ENCODE measurements at places on chromosomes 3 and 15. TPM values are rescaled to one million over a fixed set of nuclear protein-coding genes. Genes with fewer than 3 reads are reported as not detected.

- no peak for DNase-seq
These were observed 29.3 kb downstream of the ZNF710 start for GRCh38 chr15:90030376-90030775.

DNA sequence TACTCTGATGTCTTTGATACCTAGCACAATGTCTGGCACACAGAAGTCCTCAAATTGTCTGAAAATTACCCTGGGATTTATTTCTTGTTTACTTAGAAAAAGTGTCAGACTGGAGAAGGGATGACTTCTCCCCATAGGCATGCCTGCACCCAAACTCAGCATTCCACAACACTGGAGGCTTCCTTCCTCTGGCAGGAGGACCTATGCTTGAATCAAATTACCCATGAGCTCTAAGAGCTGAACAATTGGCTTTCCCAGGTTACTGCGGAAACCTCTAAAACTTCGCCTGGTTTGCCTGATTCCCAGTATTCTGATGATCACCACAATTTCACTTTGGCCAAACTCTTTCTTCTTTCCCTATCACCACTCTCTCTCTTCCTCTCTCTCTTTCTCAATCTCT is 217.4 kb downstream of the DIPK2A start:
- no peak for DNase-seq

DNA sequence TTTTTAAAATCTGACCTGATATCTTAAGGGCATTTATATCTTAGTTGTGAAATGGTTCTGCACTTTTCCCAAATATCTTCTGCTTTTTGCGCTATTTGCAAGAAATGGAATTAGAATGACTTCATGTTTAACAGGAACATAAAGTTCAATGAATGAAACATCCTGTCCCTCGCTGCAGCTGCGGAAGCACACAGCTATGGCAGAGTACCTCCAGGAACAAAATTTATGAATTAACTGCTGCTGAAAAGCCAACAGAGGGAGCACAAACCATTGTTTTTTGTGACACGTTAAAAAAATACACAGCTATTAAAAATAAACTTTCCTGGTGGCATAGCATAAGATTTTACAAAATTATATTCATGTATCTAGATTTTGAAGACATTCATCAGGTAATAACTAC is 404.4 kb upstream of the MDFIC2 start:
- DNase-seq = no peak

GRCh38 chr15:80856400-80856799 is 77.2 kb downstream of the CEMIP start:
- DNase-seq = no peak

DNA sequence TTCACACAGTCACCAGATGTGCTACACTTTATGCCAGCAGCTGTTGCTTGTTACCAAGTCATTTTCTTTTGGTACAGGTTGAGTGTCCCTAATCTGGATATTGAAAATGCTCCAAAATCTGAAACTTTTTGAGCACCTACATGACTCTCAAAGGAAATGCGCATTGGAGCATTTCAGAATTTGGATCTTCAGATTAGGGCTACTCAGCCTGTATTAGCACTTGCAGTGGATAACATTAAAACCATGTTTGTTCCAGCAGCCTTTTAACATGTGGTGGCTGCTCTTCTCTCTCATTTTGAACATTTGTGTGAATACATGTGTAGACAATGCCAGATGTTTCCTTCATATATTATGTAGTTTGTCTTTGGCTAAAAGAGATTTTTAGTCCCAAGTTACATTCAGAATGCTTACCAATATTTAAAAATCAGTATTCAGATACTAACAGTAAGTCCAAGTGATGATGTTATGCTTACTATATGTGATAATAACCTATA is 230.9 kb upstream of the UBE2E1 start:
- no peak for DNase-seq

DNA sequence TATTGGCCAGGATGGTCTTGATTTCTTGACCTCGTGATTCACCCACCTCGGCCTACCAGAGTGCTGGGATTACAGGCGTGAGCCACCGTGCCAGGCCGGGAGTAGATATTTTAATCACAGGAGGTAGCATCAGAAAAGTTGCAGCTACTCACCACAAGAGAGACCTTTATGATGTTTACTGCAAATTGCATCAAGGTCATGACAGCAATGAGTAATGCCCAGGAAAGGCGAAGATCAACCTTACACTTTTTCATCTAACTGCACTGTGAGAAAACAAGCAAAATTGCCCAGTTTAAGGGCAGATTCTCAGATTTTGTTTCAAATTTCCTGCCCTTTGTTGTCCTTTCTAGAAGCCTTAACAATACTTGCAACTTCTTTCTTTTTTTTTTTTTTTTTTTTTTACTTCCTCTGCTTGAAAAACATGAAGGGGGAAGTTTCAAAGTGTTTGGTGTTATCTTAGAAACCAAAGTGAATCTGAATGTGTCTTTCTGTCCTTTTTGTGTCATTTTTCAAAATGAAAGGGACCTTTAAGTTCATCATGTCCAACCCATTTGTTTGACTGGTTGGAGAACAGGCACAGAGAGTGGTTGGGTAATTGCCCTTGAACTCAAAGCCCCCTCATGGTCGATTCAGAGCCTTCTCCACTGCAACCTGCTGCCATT is 25.0 kb downstream of the TGFBR2 start:
- DNase-seq = no peak

- DNase-seq = no peak
These were observed 170.4 kb upstream of the LPP start for GRCh38 chr3:187983484-187984124.

GRCh38 chr3:151276038-151276686 is 2.2 kb downstream of the P2RY14 start:
- no peak for DNase-seq

DNA sequence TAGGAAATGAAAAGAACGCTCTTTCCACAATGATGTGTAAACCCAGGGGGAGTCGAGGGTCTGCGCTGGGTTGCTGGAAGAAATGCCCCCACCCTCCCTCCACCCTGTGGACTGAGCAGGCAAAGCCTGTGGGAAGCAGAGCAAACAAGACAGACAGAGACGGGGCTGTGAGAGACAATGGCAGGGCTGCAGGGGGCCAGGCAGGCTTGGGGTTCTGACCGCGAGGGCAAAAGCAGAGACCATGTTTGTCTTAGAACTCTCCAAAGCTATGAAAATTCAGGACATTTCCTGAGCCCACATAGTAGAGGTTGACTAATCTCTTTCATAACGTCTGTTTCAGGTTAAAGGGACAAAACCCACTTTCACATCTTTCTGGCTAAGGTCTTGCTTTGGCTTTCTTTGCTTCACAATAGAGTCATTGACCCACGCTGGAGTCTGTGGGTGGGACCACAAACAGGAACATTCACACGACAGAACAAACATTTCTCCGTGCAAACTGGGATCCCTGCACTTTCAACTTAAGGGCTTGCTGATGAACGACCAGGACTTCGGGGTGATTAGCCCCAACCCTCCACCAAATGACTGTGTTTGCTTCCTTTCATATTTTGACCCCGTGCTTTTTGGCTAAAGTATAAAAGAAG is 156.0 kb upstream of the TPM1 start:
- no peak for DNase-seq

GRCh38 chr3:188580659-188581058 is 426.7 kb downstream of the LPP start:
- no peak for DNase-seq

- DNase-seq = no peak
These were observed 976 bp upstream of the NUP210 start for GRCh38 chr3:13420831-13421765.

DNAJA4 gene
- total RNA-seq = 23.5 TPM

FILIP1L gene
- total RNA-seq = 122 TPM

VEPH1 gene
- total RNA-seq = 0.23 TPM

PLCB2 gene
- 9.8 TPM for total RNA-seq

Measured in esophagus muscularis mucosa (tissue), 4 donors.